ENCODE measurements at places on chromosomes 1 and 21. TPM values are rescaled to one million over a fixed set of nuclear protein-coding genes. Genes with fewer than 3 reads are reported as not detected.

The OR6N1 gene
- total RNA-seq: not detected

The BEND5 gene
- total RNA-seq: 0.29 TPM

- peak; percentile 29 for DNase-seq
Observed at GRCh38 chr1:78126506-78126905, 80.7 kb downstream of the GIPC2 start.

- no peak for DNase-seq
Observed at GRCh38 chr1:172125812-172126430, 284.6 kb downstream of the DNM3 start.

- DNase-seq: no peak
Observed at GRCh38 chr1:34320053-34320669, 143.5 kb downstream of the C1orf94 start.

- DNase-seq: no peak
Observed at GRCh38 chr21:45380566-45380965, 24.4 kb upstream of the COL18A1 start.

The CCDC17 gene
- total RNA-seq: 0.98 TPM

- DNase-seq: no peak
Observed at GRCh38 chr1:229384822-229385221, 42.0 kb upstream of the CCSAP start.

DNA sequence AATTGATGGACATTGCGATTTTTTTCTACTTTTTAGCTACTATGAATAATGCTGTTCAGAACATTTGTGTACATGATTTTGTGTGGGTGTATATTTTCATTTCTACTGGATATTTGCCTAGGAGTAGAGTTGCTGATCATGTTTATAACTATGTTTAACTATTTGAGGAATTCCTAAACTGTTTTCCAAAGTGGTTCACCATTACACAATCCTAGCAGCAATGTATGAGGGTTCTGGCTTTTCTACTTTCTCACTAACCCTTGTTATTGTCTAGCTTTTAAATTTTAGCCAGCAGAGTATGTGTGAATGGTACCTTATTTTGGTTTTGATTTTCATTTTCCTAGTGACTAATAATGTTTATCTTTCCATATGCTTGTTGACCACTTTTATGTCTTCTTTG is 86.2 kb downstream of the ATG4C start:
- no peak for DNase-seq

GRCh38 chr1:109864047-109864822 is 46.4 kb upstream of the CSF1 start:
- DNase-seq: peak; percentile 31

DNA sequence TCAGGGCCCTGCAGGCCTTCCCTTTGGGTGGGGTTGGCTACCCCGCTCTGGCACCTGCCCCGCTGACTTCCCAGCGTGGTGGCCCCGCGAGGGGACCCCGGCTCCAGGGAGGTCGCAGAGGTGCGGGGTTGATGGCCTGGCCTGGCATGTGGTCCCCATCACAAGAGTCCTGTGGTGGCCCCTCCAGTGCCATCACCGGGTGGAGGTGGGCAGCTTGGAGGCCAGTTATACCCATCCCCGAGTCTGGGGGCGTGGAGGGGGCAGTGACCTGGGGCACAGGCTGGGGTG is 26.8 kb downstream of the PRMT2 start:
- DNase-seq: no peak

DNA sequence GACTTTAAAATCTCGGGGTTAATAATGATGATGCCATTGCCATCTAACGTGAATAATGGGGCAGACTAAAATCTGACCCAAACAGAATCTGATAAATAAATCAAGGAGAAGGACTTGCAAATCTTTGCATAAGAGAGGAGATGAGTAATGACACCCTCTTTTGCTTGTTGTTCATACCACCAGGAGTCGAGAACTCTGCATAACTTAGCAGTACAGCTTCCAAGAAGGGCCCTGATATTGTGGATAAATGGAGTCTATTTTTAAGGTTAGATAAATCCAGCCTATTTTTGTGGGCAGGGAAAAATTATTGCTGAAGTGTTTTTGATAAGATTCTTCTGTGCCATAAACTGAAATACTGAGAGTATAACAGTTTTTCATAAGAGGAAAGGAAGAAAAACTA is 17.3 kb downstream of the RYR2 start:
- DNase-seq: no peak

The TNFRSF18 gene
- total RNA-seq: not detected

GRCh38 chr1:200179126-200179780 is 151.7 kb downstream of the NR5A2 start:
- no peak for DNase-seq

The SLC25A24 gene
- 76.9 TPM for total RNA-seq

The OR2AK2 gene
- not detected for total RNA-seq

GRCh38 chr1:152725261-152725660 is 17.3 kb downstream of the LCE4A start:
- no peak for DNase-seq

- no peak for DNase-seq
Observed at GRCh38 chr1:57276918-57277317, 146.9 kb downstream of the DAB1 start.

GRCh38 chr1:184395370-184395769 is 8.5 kb downstream of the C1orf21 start:
- no peak for DNase-seq

- DNase-seq: no peak
Observed at GRCh38 chr1:71417421-71417820, 336.6 kb upstream of the ZRANB2 start.

GRCh38 chr1:171784784-171785183 is 3.3 kb downstream of the METTL13 start:
- DNase-seq: no peak

DNA sequence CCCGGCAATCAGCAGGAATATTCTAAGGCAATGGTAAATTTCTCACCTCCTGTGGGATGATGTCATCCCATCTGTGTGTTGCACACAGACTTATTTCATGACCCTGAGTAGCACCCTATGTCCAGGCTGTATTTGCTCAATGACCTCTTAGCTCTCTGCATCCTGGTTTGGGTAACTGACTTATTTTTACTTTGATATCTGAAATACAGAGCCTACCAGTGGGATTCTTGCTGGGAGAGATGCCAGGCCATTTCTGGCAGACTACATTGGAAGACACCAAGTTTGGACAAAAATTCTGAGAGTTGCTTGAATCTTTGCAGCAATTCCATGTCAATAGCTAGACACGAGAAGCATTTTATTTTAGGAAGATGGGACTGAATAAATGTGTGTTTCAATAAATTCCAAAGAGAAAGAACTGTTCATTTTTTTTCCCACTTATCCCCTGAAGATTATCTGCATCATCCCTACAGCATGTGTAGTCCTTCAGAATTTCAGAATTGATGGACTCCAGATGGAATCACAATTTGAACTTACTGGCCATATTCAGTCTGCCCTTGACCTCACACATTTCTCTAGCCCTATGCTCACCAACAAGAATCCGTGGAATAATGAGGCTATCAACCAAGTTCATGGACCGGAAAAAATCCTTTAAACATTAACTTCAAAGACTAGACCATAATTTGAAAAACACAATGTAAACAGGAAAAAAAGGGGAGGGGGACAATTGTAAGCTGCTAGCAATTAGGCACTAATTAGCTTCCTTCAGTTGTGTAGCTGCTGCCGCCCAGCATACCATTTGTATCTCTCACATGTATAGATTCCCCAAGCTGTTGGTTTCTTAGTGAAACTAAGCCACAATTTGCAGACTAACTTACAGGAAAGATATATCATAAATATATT is 226.5 kb downstream of the HMCN1 start:
- DNase-seq: no peak

DNA sequence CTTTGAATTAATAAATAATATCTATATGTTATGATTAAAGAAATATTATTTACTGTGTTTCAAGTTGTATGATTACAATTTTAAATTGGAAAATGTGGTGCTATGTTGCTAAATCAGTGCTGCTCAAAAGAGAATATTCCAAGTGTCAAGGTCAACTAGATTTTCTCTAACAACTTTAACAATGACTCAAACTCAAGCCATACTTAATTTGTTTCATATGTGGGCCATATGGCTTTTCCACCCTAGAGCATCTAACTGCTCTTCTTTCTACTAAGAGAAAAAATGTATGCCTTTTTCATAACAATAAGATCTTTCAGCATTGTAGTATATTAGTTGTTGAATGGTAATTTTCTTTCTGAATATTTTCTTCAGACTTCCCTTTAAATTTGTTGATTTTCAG is 8.3 kb upstream of the SYT14 start:
- no peak for DNase-seq

DNA sequence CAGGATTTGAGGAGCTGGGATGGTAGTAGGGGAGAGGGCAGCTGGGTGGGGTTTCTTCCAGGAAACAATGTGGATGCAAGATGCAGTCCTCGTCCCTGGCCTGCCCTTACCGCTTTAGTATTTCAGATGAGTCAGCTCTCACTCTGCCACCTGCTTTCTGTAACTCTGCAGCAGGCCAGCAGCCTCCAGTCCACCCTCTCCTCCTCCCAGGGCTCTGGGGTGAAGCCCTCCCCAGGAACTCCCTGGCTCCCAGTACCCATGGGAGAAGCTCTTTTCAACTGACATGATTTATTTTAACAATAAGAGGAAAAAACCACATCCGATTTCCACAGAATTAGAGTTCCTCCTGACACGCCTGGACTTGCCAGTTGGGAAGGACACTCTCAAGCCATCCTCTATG is 39.0 kb upstream of the IL20 start:
- DNase-seq: peak; percentile 58

The GBP1 gene
- total RNA-seq: 37.7 TPM

The ANKRD34A gene
- 3.1 TPM for total RNA-seq

DNA sequence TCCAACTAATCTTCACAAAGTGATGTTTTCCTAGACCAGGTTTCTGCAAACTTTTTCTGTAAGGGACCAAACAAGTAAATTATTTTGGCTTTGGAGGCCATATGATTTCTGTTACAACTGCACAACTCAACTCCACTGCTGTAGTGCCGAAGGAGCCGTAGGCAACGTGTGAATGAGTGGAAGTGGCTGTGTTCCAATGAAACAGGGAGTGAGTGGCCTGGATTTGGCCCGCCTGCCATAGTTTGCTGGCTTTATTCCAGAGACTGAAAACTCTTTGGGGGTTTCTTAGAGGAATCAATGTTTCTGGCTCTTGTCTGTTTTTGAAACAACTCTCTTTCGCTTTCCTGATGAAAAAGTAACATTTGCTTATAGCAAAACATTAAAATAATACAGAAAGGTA is 12.6 kb upstream of the ACTL8 start:
- no peak for DNase-seq

- DNase-seq: peak; percentile 58
Observed at GRCh38 chr1:213122514-213122929, 71.5 kb downstream of the RPS6KC1 start.

GRCh38 chr1:226568975-226569741 is 20.6 kb downstream of the STUM start:
- DNase-seq: no peak

The AQP10 gene
- not detected for total RNA-seq

- DNase-seq: no peak
Observed at GRCh38 chr1:189432753-189433152, 1044.9 kb downstream of the BRINP3 start.

- DNase-seq: no peak
Observed at GRCh38 chr1:9073143-9073542, 3.7 kb upstream of the SLC2A5 start.

The F5 gene
- not detected for total RNA-seq

DNA sequence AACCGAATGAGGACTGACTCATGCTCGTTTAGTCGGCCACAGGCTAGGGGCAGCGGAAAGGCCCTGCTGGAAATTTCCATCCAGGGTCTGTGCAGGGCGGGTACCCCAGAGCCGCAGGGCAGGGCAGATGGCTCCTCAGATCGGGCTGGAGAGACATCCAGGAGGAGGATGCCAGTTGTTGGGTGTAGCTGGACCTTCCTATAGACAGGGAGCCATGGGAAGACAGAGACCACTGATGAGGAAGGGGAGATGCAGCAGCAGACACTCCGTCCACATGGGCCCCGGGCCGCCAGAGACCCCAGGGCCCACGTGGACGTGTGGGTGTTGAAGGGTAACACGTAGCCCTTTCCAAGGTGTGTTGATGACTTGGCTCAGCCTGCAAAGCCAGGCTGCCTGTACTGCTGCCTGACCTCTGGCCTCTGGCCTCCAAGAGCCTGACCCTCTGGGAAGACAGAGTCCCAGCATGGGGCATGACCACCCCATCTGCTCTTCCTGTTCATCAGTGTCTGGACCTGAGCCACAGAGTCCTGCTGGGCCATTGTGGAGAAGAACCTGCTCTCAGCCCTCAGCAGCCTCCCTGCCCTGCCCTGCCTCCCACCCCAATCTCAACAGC is 4.8 kb downstream of the GNG4 start:
- no peak for DNase-seq

The OLIG2 gene
- not detected for total RNA-seq

GRCh38 chr1:227958617-227959324 is 11.0 kb upstream of the WNT9A start:
- DNase-seq: no peak

The IL19 gene
- not detected for total RNA-seq

DNA sequence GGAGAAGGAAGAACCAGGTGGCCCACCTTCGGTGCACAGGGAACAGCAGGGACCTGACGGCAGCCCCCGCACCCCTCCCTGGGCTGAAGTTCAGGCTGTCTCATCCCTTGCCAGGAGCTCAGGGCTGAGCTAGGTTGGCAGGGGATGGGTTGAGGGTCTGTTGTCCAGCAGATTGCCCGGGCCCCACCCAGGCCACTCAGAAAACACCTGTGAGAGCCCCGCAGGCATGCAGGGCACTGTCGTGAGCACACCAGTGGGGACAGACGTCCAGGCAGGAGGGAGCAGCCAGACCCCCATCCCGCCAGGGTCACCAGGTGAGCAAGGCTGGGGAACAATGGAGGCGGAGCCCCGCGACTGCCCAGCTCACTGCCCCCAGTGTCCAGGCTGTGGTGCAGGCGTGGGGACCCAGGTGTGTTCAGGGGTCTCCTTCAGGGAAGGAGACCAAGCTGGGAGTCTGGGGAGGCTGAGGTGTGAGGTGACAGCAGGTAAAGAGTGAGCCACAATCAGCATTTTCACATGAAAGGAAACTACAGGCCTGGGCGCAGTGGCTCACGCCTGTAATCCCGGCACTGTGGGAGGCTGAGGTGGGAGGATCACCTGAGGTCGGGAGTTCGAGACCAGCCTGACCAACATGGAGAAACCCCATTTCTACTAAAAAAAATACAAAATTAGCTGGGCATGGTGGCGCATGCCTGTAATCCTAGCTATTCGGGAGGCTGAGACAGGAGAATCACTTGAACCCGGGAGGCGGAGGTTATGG is 9.4 kb upstream of the SAMD11 start:
- no peak for DNase-seq

GRCh38 chr1:27143401-27143800 is 11.5 kb downstream of the SLC9A1 start:
- DNase-seq: no peak

DNA sequence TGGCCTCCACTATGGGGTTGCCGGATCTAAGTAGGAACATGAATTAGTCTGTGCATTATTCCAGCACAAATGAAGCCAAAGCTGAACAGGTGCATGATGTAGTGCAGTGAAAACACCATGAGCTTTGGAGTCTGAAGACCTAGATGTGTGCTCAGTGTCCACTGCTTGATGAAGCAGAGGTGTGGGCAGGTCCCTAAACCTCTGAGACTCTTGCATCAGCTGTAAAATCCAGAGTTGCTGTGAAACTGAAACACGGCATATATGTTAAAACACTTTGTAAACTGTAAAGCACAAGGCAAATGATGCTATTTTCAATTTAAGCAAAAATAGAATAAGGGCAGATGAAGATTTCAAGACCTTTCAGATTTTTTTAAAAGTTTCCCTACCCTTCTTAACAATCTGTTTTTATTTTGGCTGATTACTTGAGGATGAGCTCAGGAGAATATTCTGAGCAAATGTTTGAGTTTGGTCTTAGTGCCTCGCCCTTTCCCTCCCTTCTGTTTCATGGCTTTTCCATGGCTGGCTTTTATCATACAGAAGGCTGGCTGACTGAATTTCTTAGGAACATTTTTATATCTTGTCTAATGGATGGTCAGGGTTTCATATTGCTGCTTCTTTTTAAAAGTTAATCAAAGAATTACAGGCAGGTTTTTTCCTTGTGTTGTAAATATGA is 221.8 kb downstream of the NTNG1 start:
- no peak for DNase-seq

Measured in LHCN-M2 (cell line).